Fibroblast of lung (primary cell): ENCODE measurements at places on chromosomes 2 and 18. TPM values are rescaled to one million over a fixed set of nuclear protein-coding genes. Genes with fewer than 3 reads are reported as not detected.

DNA sequence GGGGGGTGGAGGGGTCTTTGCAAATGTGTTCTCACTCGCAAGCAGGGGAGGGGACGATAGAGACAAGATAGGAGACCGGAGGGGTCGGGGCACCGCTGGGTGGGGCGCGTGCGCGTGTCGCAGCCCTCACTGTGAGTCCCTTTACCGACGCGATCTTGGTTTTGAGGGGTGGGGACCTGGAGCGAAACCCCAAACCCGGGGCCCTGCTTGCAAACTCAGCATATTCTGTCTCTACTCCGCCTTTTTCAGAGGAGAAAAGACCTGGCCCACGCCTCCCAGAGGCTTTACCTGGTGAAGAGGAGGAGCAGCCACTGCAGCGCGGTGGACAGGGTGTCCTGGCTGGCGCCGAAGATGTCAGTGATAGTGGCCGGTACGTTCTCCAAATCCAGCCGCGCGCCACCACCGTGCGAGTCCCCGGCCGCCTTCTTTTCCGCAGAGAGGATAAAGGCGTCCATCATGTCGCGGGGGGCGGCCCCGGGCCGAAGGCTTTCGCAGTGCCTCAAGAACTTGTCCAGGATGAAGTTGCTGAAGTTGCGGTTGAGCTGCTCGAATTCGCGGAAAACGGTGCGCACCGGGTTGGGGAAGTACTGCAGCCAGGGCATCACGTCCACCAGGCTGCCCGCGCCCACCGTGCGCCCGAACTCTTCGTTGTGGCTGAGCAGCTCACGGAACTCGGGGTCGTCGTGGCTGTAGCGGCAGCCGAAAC lies 1.7 kb downstream of the CYP1B1 start:
- DNase-seq: peak; percentile 37

DNA sequence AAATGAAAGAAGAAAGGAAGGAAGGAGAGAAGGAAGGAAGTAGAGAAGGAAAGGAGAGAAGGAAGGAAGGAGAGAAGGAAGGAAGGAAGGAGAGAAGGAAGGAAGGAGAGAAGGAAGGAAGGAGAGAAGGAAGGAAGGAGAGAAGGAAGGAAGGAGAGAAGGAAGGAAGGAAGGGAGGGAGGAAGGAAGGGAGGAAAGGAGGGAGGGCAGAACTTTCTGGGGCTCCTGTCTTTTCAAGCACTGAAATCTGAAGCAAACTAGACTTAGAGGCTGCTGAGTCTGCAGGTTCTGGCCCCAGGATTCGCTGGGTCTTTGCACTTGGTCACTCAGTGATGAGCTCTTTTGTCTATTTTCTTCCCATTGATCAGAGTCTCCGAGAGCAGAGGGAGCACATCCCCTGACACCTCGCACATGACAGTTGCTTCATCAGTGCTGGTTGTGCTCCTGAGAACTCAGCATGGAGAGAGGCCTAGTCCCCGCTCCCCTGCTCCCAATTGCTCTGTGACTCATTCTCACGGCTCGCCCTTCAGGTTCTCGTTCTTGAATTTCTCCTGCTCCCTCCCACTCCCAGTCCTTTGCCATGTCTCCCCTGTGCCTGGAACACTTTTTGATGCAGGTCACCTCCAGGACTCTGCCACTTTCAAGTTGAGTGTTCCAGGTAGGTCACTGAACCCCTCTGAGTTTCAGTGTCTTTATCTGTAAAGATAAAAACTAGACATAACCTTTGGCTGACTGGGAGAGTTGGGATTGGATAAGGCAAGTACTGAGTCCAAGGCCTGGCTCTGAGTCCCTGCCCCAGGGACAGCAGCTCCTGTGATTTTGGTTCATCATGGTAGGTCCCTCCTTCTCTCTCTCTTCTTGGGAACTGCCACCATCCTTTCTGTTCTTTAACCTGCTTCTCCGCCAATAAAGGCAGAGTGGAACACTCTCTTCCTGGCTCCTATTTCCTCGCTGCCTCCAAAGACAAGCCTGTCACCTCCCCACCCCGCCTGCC lies 55.2 kb downstream of the TNP1 start:
- DNase-seq: peak; percentile 46

- DNase-seq: no peak
Measured at GRCh38 chr2:191597186-191597751, 80.7 kb upstream of the NABP1 start.

The RAB6C gene
- not detected in 2 replicates for total RNA-seq

- DNase-seq: peak; percentile 19
Measured at GRCh38 chr2:159026170-159026569, 57.7 kb downstream of the TANC1 start.

DNA sequence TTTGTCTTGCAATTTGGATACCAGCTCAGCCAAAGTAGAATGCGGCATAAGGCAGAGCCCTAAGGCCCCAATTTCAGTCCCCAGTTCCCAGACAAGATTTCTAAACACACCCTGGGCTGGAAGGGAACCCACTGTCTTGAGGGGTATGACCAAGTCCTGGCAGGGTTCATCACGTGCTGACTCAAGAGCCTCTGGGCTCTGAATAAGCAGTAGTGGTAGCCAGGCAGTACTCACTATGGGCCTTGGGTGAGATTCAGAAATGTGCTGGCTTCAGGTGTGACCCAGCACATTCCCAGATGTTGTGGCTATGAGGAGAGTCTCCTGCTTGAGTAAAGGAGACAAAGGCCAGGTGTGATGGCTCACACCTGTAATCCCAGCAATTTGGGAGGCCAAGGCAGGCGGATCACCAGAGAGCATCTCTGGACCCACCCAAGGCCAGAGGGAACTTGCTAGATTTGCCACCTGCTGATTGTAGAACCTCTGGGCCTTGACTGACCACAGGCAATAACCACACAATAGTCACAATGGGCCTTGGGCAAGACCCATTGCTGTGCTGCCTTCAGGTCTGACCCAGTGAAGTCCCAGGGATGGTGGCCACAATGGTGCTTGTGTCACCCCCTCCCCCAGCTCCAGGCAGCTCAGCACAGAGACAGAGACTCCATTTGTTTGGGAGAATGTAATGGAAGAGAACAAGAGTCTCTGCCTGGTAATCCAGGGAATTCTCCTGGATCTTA lies 74.9 kb downstream of the ATL2 start:
- no peak for DNase-seq

The POLR1B gene
- 13.4 and 15.5 TPM in 2 replicates for total RNA-seq

DNA sequence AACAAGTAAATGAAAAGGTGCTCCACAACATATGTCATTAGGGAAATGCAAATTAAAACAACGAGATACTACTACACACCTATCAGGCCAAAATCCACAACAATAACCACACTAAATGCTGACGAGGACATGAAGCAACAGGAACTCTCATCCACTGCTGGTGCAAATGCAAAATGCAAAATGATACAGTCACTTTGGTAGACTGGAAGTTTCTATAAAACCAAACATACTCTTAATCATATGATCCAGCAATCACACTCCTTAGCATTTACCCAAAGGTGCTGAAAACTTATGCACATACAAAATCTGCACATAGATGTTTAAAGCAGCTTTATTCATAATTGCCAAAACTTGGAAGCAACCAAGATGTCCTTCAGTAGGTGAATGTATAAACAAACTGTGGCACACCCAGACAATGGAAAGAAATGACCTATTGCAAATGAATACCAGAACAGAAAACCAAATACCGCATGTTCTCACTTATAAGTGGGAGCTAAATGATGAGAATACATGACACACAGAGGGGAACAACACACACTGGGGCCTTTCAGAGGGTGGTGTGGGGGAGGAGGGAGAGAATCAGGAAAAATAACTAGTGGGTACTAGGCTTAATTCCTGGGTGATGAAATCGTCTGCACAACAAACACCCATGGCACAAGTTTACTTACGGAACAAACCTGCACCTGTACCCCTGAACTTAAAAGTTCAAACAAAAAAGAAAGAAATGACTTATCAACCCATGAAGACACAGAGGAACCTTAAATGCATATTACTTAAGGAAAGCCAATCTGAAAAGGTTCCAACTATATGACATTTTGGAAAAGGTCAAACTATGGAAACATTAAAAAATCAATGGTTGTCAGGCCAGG lies 80.4 kb downstream of the ASXL2 start:
- no peak for DNase-seq

DNA sequence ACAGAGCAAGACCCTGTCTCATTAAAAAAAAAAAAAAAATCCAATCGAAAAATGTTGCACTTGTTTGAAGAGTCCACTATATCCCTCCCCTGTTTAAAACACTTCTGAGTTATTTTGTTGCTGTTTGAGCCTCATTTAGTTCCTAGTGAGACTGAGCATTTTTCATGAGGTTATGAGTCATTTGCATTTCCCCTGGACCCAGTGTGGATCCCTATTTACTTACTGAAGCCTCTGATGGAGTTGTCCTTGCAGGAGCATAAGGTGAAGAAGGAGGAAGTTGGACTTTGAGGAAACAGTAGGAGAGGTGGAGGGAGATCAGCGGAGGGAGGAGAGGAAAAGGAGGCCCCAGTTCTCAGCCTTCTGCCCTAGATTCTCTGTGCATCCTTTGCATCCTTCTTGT lies 5.1 kb downstream of the CXCR1 start:
- no peak for DNase-seq

GRCh38 chr2:74267068-74267467 lies 68.7 kb downstream of the MTHFD2 start:
- peak; percentile 4 for DNase-seq

GRCh38 chr2:126913329-126913728 lies 14.6 kb downstream of the TEX51 start:
- no peak for DNase-seq

DNA sequence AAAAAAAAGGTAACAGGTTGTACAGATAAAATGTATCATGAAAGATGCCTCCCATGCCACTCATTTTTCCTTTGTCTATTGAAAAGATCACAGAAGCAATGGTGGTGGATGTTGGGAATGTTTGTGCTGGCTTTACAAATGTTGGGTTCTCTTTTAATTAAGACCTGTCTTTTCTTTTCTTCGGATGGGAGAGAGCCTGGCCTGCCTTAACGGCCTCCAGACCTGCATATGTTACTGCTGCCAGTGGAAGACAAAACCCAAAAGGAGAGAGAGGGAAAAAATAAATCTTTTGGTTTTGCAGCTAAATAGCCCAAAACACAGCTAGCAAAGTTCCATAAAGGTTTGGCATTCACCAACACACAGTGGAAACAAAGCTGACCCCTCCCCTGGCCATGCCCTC lies 50.5 kb upstream of the FZD7 start:
- no peak for DNase-seq

DNA sequence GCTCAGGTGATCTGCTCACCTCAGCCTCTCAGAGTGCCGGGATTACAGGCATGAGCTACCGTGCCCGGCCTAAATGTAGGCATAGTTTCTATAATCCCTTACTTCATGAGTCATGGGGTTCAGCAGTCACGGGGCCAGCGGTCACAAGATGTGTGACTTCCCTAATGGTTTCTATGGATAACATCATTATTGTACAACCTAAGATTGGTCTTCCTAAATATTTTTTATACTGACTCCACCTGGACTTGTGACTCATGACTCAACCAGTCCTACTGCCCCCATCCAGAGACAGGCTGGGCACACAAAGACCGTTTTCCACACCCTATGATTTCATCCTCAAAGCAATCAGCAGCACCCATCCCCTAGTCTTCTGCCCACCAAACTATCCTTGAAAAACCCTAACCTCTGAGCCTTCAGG lies 15.9 kb downstream of the FAM210A start:
- DNase-seq: peak; percentile 75

DNA sequence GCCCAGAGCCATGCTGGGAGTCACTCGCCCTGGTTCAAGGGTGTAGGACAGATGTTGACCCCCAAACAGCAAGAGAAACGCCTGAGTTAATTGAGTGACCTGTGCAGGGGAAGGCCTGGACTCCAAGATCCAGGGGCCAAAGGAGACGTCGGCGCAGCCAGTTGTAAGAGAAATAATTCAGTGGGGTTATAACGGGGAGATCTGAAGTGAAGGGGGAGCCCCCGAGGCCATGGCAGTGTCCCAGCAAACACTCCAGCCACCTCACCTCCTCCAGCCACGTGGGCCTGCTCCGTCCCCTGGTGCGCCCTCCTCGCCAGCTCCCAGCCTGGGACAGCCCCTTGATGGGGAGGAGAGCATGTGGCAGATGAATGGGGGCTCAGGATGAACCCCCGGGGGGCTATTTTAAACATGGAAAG lies 130.7 kb upstream of the GPC1 start:
- no peak for DNase-seq

DNA sequence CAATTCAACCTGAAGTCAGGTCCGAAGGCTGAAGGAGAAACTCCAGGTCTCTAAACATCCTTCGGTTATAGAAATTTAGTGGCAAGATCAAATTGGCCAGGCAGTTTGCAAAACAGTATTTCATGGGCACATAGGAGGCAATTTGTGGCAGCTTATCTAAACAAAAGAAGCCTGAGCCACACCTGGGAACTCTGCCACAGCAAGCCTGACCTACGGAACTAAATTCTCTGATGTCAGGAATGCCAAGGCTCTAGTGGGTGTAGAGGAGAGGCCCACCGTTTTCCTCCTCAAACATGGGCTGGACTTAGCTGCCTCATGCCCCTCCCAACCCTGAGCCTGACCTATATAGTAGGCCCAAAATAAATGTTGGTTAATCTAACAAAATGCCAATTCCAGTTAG lies 16.0 kb downstream of the SATB2 start:
- no peak for DNase-seq

GRCh38 chr2:127873707-127874303 lies 12.0 kb downstream of the AMMECR1L start:
- DNase-seq: no peak

GRCh38 chr2:191165176-191165643 lies 14.4 kb upstream of the STAT4 start:
- peak; percentile 45 for DNase-seq

- DNase-seq: no peak
Measured at GRCh38 chr18:398935-399630, 101.4 kb downstream of the COLEC12 start.

DNA sequence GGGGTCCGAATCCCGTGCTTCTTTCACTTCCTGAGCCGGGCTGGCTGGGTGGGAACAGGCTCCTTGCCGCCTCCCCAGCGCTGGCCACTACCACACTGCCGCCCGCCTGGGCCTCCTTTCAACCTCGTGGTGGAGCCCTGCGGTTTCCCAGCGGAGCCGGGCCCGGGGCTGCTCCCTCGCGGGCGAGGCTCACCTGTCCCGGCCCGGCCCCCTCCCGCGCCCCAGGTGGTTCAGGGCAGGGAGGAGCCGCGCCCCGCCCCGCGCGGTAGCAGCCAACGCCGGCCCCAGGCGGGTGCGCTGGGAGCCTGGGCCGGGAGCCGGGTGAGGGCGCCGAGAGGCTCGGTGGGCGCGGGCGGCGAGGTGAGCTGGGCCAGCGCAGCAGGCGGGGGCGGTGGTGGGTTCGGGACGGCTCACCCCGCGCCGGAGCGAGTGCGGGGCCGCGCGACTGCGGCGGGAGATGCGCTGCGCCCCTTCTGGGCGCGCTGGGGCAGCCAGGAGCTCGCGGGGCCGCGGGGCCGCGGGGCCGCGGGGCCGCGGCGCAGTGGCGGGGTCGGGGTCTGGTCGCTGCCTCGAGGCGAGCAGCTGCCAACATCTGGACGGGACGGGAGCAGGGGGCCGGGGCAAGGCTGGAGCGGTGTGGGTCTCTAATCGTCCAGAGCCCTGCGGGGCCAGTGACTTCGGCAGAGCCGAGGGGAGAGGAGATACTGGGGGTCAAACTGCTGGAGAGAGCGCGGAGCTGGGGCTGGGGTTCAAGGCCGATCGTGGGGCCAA lies at the start of gene LYPD6B:
LYPD6B (plus strand) TSS at position 258 of the 771 bp plus-strand sequence. CDS start 92,250 bp downstream, outside the sequence.
- DNase-seq: no peak
